ENCODE measurements at places on chromosomes 4 and X. TPM values are rescaled to one million over a fixed set of nuclear protein-coding genes. Genes with fewer than 3 reads are reported as not detected.

DNA sequence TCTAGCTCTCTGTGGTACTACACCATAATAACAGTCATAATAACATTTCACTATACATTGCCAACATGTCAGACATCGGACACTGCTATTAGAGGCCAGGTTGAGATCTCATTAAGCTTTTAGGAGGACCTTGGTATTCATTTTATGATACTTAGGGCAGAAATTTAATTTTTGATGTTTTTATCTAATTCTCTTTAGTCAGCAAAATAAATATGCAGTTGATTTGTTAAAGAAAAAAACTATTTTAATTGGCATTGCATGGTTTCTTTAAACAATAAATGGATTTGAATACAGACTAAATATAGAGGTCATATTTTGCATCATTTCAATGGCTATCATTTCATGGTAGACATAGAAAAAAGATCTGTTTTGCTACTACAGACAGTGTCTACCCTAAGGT, 308.7 kb downstream of the PRDM5 start:
- H3K4me1 ChIP-seq = no peaks in the 10 kb centered on the region
- no peak for DNase-seq

SPANXN4 gene
- not detected for total RNA-seq

PFKFB1 gene
- 0.55 TPM for total RNA-seq

MCTS1 gene
- total RNA-seq = 47.8 TPM

DNA sequence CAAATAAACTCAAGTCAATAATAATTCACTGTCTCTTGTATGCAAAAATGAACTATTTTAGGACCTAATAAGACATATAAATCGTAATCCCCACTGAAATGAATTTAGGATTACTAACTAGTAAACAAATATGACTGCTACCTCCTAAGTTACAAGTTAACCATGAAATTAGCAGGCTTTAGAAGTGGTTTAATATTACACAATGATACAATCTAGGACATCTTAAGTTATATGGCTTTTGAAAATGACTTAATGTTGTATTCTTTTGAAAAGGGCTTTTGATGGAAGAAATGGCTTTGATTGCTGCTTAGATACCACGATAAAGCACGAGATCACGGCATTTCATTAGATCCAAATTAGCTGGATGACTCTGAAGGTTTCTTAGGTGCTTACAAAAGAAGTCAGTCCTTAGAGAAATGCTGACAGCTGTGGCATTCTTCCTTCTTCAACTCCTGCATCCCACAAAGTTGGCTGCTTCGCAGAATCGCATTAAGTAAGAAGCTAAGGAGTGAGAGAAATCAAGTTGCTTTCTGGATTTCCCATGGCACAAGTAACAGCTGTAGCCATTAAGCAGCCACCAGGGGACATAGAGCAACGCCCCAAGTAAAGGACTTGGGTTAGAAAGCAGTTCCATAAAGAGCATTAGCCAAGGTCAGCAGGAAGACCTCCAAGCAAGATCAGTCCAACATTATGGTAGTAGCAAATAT, 6.9 kb downstream of the SLC10A7 start:
- peaks cover 11% of the 10 kb centered on the region for H3K4me1 ChIP-seq
- H3K36me3 ChIP-seq = peaks cover 15% of the 10 kb centered on the region
- no peak overlapping the region for H3K27ac ChIP-seq
- H3K27me3 ChIP-seq = no peaks in the 10 kb centered on the region
- DNase-seq = no peak
- H3K4me3 ChIP-seq = no peak overlapping the region

GRCh38 chrX:44874420-44875184, 1.6 kb downstream of the KDM6A start:
- peak overlapping the region; percentile 99 for H3K27ac ChIP-seq
- H3K4me3 ChIP-seq = peak overlapping the region; percentile 92
- peaks cover 11% of the 10 kb centered on the region for H3K4me1 ChIP-seq
- peaks cover 7% of the 10 kb centered on the region for H3K36me3 ChIP-seq
- DNase-seq = peak; percentile 68

DNA sequence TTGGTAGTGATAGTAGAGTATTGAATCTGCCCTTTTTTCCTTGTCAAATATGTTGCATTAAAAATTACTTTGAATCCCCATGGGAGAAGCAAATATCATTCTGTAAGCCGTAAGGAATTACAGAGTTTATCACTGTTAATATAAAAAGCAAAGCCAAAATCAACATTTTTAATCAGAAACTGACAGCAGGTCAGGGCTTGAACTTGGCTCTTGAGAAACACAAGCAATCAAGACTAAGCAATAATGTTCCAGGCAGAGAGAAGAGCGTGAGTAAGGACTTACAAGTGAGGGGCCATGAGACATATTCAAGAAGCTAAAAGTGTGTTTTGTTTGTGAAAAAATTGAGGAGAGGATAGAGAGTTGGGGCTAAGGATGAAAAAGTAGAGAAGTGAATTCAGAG, 68.2 kb downstream of the ARHGAP6 start:
- no peaks in the 10 kb centered on the region for H3K36me3 ChIP-seq
- H3K27ac ChIP-seq = no peak overlapping the region
- peaks cover 4% of the 10 kb centered on the region for H3K27me3 ChIP-seq
- no peaks in the 10 kb centered on the region for H3K4me1 ChIP-seq
- DNase-seq = no peak

DNA sequence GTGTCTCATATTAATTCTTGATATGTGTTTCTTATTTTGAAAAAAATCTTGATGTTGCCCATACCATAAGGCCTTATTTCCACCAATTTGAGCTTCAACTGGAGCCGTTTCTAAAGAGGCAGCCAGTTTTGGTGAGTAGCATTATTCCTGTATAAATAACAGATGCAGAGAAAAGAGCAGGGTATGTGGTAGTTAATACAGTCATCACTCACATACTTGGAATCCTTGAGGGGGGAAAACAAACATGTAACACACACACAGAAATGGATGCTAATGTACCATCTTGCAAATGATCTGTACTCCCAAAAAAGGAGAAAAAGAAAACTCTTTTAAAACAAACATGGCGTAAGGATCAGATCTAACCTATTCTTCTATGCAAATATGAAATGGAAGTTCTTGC, 389.7 kb downstream of the GPM6A start:
- no peak for DNase-seq
- H3K27me3 ChIP-seq = no peaks in the 10 kb centered on the region
- H3K36me3 ChIP-seq = no peaks in the 10 kb centered on the region
- no peaks in the 10 kb centered on the region for H3K4me1 ChIP-seq

DNA sequence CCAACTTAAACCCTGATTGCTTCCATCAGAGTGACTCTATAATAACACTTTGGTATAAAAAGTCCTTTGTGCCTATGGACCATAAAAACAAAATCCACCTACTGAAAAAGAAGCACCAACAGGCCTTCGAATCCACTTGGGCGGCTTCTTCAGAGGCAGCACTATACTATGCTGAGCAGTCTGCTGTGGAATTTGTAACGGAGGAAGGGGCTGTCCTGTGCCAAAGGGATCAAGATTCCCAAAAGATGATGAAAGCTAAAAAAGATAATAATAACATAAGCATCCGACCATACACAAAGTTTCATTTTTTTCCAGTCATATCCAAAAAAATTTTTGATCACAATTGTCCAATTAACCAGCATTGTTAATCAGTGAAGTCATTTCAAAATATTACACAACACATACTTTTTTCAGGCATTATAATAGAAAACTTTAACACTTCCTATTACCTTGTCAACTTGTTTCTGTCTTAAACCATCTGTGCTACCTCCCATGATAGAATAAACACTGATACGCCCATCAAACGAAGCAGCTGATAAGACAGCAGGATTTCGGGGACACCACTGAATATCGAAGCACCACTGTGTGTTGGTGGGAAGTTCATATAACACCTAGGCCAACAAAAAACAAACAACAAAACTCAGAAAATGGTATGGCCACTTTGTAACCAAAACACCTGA, 24.1 kb downstream of the SEC31A start:
- DNase-seq = no peak
- peaks cover 50% of the 10 kb centered on the region for H3K36me3 ChIP-seq
- no peaks in the 10 kb centered on the region for H3K27me3 ChIP-seq
- H3K27ac ChIP-seq = no peak overlapping the region

GPR82 gene
- total RNA-seq = 0.05 TPM

- H3K27me3 ChIP-seq = no peaks in the 10 kb centered on the region
- H3K4me1 ChIP-seq = peaks cover 12% of the 10 kb centered on the region
- no peak for DNase-seq
- no peak overlapping the region for H3K27ac ChIP-seq
These were observed 196.4 kb downstream of the LRBA start for GRCh38 chr4:150818661-150819060.

RAB40AL gene
- total RNA-seq = not detected

PPBP gene
- total RNA-seq = not detected

- peaks cover 2% of the 10 kb centered on the region for H3K27me3 ChIP-seq
- no peak for DNase-seq
- H3K4me1 ChIP-seq = peaks cover 3% of the 10 kb centered on the region
- no peaks in the 10 kb centered on the region for H3K36me3 ChIP-seq
- H3K4me3 ChIP-seq = no peak overlapping the region
These were observed 4.3 kb upstream of the SLC4A4 start for GRCh38 chr4:71334465-71334882.

GYG2 gene
- total RNA-seq = not detected

PF4V1 gene
- total RNA-seq = not detected

GRCh38 chr4:86032476-86033022, 327.3 kb downstream of the MAPK10 start:
- no peaks in the 10 kb centered on the region for H3K36me3 ChIP-seq
- no peak overlapping the region for H3K27ac ChIP-seq
- peaks cover 4% of the 10 kb centered on the region for H3K27me3 ChIP-seq
- no peaks in the 10 kb centered on the region for H3K4me1 ChIP-seq

DNA sequence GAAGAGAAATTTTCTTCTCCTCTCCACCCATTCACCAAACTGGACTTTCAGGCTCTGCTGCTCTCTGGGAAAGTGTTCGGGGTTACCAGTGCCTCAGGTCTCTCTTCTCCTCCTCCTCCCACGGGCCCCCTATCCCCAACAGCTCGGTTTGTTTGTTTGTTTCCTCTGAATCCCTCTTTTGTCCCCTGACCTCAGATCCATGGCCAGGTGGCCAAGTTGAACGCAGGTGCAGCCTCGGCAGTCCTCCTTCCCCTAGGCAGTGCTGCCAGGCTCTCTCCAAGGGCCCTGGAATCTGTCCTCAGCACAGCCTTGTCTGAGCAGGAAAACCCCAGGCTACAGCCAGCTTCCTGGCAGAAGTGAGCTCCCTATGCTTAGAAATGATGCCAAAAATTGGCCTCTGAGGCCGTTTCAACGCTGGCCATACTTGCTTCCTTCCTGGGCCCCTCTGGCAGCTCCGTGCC, 60.0 kb downstream of the FHDC1 start:
- no peak for DNase-seq
- peaks cover 2% of the 10 kb centered on the region for H3K27me3 ChIP-seq
- H3K36me3 ChIP-seq = no peaks in the 10 kb centered on the region
- no peaks in the 10 kb centered on the region for H3K4me1 ChIP-seq
- no peak overlapping the region for H3K27ac ChIP-seq

OCRL gene
- 3.8 TPM for total RNA-seq

GRCh38 chrX:130060122-130061069, 49.9 kb downstream of the ELF4 start:
- H3K27ac ChIP-seq = peak overlapping the region; percentile 55
- peaks cover 4% of the 10 kb centered on the region for H3K36me3 ChIP-seq
- no peaks in the 10 kb centered on the region for H3K27me3 ChIP-seq
- DNase-seq = peak; percentile 90
- peak overlapping the region; percentile 65 for H3K4me3 ChIP-seq

DNA sequence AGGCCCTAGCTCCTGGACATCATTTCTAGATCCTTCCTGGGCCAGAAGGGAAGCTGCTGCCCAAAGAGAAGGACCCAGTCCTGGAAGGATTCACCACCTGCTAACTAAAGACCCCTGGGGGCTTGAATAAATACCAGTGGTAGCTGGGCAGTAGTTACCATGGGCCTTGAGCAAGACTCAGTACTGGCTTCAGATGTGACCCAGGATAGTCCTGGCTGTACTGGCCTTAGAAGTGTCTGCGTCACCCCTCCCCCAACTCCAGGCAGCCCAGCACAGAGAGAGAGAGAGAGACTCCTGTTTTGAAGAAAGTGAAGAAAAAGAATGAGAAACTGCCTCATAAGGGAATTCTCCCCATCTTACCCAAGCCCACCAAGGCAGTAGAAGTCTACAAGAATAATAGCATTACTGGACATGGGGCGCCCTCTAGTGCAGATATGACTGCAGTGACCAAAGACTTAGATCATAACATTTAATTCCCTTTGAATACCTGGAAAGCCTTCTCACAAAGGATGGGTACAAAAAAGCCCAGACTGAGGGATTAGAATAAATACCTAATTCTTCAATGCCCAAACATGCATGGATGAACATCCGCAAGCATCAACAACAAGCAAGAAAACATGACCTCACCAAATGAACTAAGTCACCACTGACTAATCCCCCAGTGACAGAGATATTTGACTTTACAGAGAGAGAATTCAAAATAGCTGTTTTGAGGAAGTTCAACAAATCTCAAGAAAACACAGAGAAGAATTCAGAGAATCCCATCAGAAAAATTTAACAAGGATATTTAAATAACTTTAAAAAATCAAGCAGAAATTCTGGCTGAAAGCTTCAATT, 171.8 kb downstream of the HNRNPD start:
- no peak overlapping the region for H3K27ac ChIP-seq
- H3K27me3 ChIP-seq = peaks cover 2% of the 10 kb centered on the region
- no peak overlapping the region for H3K4me3 ChIP-seq
- peak; percentile 72 for DNase-seq
- H3K36me3 ChIP-seq = no peaks in the 10 kb centered on the region

GRCh38 chr4:24070117-24070516, 180.3 kb upstream of the PPARGC1A start:
- H3K27me3 ChIP-seq = peaks cover 2% of the 10 kb centered on the region
- H3K27ac ChIP-seq = no peak overlapping the region
- no peaks in the 10 kb centered on the region for H3K36me3 ChIP-seq
- DNase-seq = no peak
- H3K4me3 ChIP-seq = no peak overlapping the region

- no peak overlapping the region for H3K27ac ChIP-seq
- DNase-seq = no peak
- H3K27me3 ChIP-seq = peaks cover 46% of the 10 kb centered on the region
- no peak overlapping the region for H3K4me3 ChIP-seq
- peaks cover 7% of the 10 kb centered on the region for H3K4me1 ChIP-seq
- H3K36me3 ChIP-seq = no peaks in the 10 kb centered on the region
These were observed 2.2 kb downstream of the SLIT2 start for GRCh38 chr4:20253735-20254409.

STATH gene
- not detected for total RNA-seq

DNA sequence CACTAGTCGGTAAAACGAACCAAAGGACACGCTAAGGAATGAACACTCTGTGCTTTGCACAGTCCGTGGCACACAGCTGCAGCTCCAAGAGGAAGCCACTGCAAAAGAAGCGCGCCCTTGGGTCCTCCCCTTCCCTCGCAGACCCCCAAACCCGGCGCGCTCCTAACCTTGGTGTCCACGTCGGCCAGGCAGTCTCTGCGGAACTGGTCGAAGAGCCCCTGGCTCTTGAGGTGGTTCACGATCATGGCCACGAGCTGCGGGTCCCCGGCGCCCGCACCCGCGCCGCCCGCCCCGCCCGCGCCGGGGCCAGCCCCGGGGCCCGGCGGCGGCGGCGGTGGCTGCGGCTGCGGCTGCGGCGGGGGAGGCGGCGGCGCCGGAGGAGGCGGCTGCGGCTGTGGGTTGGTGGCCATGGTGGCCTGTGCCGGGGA, 333 bp downstream of the BOD1L1 start:
- peak overlapping the region; percentile 91 for H3K27ac ChIP-seq
- H3K4me1 ChIP-seq = peaks cover 49% of the 10 kb centered on the region
- peak; percentile 58 for DNase-seq
- no peaks in the 10 kb centered on the region for H3K27me3 ChIP-seq
- H3K4me3 ChIP-seq = peak overlapping the region; percentile 80

TRIML2 gene
- total RNA-seq = not detected

GRCh38 chr4:48604527-48604926, 114.5 kb downstream of the ZAR1 start:
- peaks cover 5% of the 10 kb centered on the region for H3K36me3 ChIP-seq
- no peaks in the 10 kb centered on the region for H3K27me3 ChIP-seq
- DNase-seq = no peak
- no peak overlapping the region for H3K4me3 ChIP-seq
- H3K27ac ChIP-seq = no peak overlapping the region

TMEM184C gene
- total RNA-seq = 15.3 TPM
